ENCODE measurements at places on chromosomes 11 and 22.

GRCh38 chr22:48738204-48738980 is 1089.3 kb downstream of the BRD1 start:
- DNase-seq: no peak

- DNase-seq: no peak
Measured at GRCh38 chr11:44774108-44774507, 47.3 kb downstream of the TSPAN18 start.

GRCh38 chr11:67373648-67374570 is 511 bp upstream of the CLCF1 start:
- DNase-seq: no peak

DNA sequence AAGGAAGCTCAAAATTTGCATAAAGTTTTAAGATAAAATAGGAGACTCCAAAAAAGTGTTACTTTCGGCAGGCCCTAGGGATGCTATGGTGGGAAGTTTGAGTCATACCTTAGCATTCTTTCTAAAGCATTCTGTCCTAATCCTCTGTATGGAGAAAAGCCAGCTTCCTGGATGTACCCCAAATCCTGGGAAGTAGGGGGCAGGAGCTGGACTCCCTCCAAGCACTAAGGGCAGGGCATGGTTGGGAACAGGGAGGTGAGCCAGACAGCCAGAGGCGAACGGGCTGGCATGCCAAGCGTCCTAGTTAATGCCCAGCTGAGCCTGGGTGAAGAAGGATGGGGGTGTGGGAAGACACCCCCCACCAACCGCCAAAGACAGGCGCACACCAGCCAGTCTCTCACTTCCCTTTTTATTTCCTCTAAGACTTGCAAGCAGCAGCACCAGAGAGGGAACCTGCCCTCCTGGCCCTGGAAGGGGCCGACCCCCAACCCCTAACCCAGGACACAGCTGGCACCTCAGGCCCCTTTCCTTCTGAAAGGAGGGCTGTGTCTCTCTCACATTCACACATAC is 23.9 kb downstream of the RTN4RL2 start:
- no peak for DNase-seq

- no peak for DNase-seq
Measured at GRCh38 chr11:61091373-61092279, 10.7 kb upstream of the CD5 start.

- no peak for DNase-seq
Measured at GRCh38 chr11:2301631-2302305, at the start of the genes C11orf21 and TSPAN32. Gene C11orf21 (minus strand): TSS chr11:2301918. CDS start chr11:2301808, 110 bp downstream. Gene TSPAN32 (plus strand): TSS chr11:2302013. CDS start chr11:2302150, 137 bp downstream.

DNA sequence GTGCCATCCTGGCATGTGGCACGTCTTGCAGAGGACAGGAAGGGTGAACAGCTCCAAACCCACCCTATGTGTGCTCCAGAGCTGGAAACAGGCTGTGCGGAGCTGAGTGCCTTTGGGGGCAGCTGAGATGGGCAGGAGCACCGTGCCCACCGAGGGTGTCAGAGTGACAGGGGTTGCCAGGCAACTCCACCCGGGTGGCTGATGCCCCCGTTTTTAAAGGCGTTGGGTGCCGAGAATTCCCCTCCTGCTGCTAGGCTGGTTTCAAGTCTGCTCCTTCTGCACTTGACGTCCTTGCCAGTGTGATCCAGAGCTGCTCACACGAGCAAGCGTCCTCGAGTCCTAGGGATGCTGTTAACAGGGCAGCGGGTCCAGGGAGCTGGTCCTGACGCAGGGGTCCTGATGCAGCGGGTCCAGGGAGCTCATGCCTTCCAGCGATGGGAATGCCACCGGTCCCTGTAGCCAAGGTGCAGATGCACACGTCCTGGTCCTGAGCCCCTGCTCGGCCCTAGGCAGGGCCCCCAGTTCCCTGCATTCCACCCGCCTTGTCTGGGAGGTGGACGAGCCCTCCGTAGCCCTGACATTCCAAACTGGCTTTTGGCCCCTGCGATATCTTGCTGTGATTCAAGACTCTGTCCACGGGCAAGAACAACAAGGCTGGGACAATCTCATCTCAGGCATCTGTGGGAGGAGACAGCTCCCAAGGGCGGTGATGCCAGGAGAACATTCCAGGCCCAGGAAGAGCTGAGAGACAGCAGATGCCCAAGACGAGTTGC is 4.9 kb downstream of the KCNQ1 start:
- DNase-seq: no peak

- no peak for DNase-seq
Measured at GRCh38 chr11:88070437-88070836, 104.8 kb downstream of the RAB38 start.

DNA sequence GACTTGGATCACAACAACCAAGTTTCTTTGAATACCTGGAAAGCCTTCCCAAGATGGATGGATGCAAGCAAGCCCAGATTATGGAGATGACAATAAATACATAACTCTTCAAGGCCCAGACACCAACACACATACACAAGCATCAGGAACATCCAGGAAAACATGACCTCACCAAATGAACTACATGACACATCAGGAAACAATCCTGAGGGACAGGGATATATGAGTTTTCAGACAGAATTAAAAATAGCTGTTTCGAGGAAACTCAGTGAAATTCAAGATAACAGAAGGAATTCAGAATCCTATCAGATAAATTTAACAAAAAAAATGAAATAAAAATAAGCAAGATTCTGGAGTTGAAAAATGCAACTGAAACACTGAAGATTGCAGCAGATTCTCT is 659.4 kb downstream of the METTL15 start:
- DNase-seq: no peak

Measured in NCI-H1092 treated with DMSO at 0.1 percent for 48 hours (cell line).